ENCODE measurements at places on chromosomes 1 and 21.

GRCh38 chr1:89125913-89126580 is at the start of gene GBP2:
TSS of gene GBP2 (minus strand) at chr1:89126114. CDS start at chr1:89121966, 4,148 bp downstream.
- no peak for DNase-seq

- no peak for DNase-seq
Measured at GRCh38 chr21:32036756-32037155, 163.9 kb downstream of the HUNK start.

DNA sequence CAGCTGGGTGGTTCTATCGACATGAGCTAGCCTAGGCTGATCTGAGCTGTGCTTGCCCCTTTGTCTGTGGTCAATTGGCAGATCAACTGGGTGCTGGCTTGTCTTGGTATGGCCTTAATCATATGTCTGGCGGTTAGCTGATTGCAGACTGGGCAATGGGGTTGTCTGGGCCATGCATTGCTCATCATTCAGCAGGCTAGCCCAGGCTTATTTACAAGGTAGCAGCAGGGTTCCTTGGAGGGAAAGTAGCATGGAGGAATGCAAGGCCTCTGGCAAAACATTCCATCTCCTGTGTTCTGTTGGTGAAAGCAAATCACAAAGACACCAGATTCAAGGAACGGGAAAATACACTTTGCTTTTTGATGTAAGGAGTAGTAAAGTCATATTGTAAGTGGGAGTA is 84.0 kb upstream of the IVNS1ABP start:
- no peak for DNase-seq

DNA sequence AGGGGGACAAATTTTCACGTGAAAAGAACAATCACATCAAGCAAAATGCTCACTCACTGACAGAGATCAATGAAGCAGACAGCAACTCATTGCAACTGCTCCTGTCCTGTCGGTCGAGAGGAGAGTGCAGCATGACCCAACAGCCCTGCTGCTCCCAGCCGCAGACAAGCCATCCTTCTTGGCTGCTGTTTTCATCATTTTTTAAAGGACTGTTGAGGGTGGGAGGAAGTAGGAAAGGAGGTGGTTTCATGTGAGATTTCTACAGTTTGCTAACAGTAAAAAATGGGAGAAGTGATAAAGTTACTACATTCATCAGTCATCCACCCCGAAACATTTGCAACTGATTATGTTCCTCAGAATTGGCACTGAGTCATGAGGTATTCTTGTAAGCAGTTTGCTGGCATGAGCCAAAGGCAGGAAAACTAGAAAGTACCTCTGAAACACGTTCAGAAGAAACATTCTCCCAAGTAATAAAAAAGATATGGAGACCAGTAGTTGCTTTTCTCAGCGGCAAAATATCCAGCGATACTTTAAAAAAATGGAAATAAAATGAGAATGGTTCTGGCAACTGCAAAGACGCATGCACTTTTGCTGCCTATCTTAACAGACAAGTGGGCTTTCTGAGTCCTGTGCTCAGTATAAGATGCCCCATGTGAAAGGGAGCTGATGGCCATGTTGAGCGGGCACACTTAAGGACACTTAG is 72.0 kb upstream of the CLDN14 start:
- no peak for DNase-seq

DNA sequence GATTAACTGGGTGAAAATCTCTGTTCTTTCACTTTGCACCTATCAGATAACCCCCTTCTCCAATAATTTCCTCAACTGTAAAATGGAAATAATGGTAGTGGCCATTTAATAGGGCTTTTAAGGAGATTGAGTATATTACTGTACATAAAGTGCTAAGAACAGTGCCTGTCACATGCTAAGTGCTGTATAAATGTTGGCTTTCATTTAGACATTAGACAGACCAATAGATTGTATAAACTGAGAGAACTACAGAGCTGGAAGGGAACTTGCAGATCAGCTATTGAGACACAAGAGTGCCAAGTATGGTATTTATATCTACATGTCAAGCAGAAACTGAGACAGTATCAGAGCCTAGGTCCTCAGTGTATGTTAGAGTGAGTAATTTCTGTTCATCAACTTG is 934.7 kb downstream of the PLA2G4A start:
- DNase-seq = no peak

DNA sequence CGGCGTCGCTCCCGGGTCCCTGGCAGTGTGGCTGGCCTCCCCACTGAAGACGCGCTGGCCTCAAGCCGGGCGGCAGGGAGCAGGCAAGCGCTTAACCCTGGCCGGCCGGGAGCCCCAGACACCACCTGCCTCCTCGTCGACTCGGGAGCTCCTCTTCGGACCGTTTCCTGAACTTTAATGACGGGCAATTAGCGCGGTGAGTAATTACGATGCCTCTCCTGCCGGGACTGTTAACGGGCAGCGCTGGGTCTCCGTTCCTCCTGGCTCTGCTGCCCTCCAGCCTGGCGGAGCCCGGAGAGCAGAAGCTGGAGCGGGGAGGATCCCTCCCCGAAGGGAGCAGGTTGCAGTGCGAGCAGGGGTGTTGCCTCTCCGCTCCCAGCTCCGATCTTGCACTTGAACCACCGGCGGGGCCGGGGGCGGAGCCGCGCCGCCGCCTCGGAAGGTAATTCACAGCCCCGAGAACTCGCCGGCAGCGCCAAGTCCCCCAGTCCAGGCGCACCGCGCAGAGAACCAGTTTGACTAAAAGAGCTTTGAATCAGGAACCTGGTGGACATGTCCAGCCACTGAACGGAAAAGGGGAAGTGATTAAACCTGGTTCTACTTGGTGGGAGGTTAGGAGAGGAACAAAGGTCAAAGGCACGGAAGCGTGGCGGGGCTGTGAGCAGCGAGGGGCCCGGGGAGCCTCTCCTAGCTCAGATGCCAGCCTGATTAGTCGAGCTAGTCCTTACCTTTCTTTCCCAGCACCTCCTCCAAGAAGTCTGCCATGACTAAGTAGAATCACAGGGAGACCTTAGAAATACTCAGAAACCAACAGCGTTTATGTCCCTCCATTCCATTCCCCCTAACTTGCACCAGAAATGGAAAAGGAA is 18.3 kb upstream of the PLEKHA6 start:
- DNase-seq = no peak

DNA sequence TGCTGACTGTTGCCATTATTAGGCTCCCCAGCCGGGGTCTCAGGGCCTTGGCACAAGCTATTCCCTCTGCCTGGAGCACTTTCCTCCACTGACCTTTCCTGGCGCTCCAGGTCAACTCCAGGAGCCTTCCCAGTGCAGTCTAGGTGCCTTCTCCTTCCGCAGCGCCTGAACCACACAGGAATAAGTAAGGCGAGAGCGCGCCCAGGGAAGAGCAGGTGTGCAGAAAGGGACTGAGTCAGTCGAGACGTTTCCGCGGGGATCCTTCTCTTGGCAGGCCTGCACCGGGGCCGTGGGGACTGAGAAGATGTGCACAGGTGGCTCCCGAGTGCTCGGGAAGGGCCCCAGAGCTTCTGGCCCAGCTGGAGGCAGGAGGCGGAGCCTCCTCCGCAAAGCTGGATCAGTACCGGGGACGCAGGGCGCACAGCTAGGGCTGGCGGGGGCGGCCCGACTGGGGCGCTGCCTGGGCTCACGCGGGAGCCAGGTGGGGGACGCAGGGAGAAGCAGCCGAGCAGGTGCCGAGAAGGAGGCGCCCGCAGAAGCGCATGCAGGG is 765 bp upstream of the BMP8A start:
- DNase-seq = no peak

DNA sequence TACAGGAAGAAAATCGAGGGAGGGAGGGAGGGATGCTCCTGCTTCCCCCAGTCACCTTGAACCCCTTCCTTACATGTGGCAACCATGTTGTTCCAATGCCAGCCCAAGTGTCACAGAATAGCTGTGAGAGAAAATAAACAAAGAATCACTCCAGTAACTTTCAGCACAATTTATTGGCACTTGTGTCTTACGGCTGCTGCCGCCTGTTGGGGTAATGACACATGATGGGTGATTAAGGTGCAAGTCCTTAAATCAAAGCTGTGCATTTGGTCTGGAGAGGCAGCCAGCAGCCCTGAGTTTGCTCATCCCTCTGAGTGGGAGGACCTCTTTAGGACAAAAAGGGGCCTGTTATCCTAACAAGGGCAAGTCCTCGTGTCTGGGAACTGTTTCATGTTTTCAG is 377.7 kb downstream of the PCP4 start:
- no peak for DNase-seq

DNA sequence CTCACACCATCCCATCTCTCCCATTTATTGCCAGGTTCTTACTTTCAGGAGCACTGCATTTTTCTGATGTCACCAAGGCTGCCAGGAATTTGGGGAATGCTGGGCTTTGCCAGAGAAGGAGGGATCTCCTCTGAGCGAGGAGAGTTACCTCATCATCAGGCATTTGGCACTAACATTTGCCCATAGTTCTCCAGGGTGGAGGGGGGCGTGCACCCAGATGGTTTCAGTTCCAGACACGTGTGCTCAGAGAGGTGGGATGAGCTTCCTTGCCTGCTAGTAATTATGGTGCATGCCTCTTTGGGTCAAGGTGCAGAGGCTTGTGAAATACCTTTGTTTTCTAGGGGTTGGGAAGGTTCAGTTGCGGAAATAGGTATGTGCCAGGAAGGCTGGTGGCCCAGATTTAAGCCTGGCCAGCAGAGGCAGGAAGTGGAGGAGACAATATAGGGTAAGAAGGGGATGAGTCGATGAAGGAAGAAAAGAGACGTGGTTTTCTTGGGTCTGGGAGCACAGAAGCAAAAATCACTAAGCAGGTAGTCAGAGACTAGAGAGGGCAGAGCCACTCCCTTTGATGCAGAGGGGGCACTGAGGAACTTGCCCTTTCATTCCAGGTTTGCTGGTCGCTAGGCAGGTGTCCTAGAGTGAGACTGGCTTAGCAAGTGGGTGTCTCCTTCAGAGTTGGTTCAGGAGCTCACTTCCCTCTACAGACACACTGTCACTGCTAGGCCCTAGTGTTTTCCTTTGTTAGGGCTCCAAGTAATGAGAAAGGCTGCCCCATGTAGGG is 7.2 kb downstream of the TUFT1 start:
- DNase-seq = no peak

DNA sequence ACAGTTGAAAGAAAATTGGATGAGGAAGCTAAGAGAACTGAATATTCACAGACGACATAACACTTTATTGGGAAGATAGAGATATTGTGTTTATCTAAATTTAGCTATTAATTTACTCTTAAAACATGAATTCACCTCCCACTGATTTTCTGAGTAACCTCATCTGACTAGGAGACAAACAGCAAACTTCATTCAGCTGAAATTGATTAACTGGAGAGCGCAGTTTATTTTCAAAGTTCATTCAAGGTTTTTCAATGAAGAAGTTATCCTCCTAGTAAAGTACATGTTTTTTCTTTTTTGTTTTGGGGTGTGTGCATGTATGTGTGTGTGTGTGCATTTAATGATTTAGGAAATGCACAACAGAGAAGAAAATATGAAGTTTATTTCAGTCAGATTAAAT is 215.0 kb downstream of the KCNT2 start:
- DNase-seq = no peak
